Upper lobe of right lung (tissue), 1 donor: ENCODE measurements at places on chromosomes 12 and 14. TPM values are rescaled to one million over a fixed set of nuclear protein-coding genes. Genes with fewer than 3 reads are reported as not detected.

PMEL gene
- 4.9 TPM for total RNA-seq

CMA1 gene
- total RNA-seq = 1.4 TPM

CTSG gene
- 9.7 TPM for total RNA-seq

DDX54 gene
- total RNA-seq = 55.8 TPM

SLC6A13 gene
- total RNA-seq = 3.9 TPM

LUM gene
- total RNA-seq = 361 TPM

KRT2 gene
- not detected for total RNA-seq

AKAP3 gene
- 1.9 TPM for total RNA-seq

RPS6KA5 gene
- total RNA-seq = 8.0 TPM

NXPH4 gene
- not detected for total RNA-seq

POTEG gene
- total RNA-seq = not detected

IL26 gene
- total RNA-seq = not detected

LPAR5 gene
- 2.5 TPM for total RNA-seq

RERGL gene
- total RNA-seq = 0.72 TPM

KCNH3 gene
- total RNA-seq = 0.90 TPM

- no peak for DNase-seq
Measured at GRCh38 chr14:68195126-68195525, 375.5 kb downstream of the RAD51B start.

DNA sequence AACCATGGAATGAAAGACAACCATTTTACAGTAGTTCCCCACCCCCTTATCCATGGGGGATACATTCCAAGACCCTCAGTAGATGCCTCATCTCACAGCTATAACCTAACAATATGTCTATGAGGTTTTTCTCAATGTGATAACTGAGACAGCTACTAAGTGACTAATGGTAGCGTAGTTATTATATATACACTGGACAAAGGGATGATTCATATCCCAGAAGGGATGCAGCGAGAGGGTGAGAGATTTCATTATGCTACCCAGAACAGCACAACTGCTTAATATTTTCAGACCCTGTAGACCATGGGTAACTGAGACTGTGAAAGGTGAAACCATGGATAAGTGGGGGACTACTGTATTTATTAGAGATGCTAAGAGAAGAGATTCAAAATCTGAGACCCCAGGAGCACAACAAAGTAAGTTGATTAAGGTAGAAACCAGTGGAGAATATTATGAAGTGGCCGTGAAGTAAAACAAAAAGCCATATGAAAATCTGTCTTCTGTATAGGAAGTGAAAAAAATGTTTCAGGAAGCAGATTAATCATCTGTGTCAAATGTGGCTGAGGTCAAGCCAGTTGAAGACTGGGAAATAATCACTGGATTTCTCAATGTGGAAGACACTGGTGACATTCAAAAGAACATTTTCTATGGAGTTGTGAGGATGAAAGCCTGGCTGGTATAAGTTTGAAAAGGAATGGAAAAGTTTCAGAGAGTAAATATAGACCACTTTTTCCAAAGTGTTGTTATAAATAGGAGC is 77.2 kb downstream of the RPL10L start:
- DNase-seq = no peak

DNA sequence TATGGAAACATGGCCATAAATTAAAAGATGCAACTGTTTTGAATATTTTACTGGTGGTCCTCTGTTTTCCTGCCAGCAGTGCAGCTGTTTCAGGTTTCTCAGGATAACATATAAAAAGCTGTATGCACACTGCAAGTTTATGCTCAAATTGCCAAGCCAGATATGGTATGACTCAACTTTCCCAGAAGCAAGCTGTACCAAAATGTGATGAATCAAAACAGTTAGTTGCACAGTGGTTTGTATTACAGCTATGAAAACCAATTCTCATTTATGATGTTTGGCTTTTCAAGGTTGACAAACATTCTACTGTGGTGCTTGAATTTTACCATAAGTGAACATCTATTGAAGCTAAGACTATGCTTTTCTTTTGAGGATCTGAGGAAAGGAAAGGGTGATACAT is 15.5 kb downstream of the TRMT5 start:
- no peak for DNase-seq

DNA sequence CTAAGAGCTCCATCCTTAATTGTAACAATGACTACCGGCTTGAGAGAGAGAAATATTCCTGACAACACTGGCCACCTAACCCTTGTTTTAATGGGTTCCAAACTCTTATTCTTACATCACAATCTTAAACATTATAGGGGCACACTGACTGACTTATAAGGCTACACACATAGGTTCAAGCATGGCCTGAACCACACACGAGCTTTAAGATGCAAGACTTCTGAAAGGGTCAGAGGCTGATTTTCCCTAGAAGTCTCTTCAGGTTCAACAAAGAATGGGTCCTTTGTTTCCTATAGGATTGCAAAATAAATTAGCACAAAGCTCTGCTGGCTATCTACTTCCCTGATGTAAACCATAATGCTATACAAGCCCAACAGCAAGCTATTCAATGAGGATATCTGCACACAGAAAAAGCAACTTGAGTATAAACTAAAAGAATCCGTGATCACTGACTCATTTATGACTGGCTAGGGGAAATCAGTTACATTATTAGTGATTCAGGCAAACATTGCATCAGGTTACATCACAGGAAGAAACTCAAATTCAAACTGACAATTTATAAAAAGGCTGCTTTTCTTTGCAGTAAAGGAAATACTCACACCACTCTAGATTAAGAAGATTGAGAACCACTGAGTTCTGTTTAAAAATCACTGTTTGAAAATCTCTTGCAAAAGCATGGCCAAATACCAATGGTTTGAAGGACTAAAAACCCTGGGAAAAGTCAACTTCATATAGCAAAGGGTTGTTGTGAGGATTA is 8.5 kb downstream of the BTG1 start:
- no peak for DNase-seq

- DNase-seq = no peak
Measured at GRCh38 chr14:90698379-90698869, 117.8 kb downstream of the TTC7B start.

DNA sequence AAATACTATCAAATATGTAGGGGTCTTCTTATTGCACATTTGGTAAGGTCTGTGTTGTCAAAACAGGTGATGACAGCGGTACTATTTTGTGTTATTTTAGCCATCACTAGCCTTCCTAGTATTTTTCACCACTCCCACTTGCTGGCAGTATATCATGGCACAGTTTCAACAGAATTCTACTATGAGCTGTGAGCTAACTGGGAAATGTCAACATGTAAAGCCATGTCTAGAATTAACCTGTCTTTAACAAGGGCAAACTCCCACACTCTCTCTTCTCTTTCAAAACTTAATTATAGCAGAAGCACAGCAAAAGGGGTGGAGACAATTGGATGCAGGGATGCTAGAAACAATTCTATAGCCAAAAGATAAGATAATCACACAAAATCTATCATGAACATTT is 253.4 kb downstream of the PAX9 start:
- DNase-seq = no peak

GRCh38 chr14:22541721-22542120 is 47.3 kb downstream of the DAD1 start:
- no peak for DNase-seq

DNA sequence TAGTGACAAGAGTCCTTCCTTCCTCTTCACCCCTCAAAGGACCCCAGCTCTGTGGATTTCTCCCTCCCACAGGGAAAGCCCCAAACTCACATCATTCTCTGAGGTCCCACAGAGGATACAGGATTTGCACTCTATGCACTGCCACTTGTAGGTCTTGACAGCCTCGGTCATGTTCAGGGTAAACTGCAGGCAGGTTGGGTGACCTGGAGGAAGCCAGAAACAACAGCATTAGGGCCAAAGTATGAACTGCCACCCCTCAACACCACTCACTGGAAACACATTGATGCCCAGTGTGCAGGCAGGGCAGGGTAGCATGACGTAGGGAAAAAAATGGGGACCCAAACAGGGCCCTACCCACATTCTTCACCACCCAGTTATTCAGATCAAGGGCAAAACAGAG is 264.4 kb downstream of the DPF3 start:
- no peak for DNase-seq

GRCh38 chr14:103488071-103488470 is 34.6 kb downstream of the CKB start:
- no peak for DNase-seq

DNA sequence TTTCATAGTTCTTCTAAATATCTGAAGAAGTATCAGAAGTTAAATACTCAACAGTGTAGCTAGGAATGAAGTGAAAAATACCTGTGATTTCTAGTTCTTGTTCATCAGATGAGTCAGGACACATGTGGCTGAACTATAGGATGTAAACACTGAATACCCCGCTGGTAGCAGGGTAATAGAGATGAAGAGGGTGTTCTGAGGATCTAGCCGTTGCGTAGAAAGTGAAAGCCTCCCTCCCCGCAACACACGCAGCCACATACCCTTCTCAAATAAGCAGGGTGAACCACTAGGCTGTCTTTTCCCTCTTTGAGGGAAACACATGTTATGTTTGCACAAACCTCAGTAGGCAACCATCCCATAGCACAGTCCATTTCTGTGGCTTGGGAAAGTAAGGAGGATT is 16.4 kb upstream of the RNASE12 start:
- DNase-seq = no peak

GRCh38 chr12:108833355-108833733 is 24.0 kb downstream of the SSH1 start:
- no peak for DNase-seq

- no peak for DNase-seq
Measured at GRCh38 chr12:8605057-8605456, 7.6 kb downstream of the AICDA start.

DNA sequence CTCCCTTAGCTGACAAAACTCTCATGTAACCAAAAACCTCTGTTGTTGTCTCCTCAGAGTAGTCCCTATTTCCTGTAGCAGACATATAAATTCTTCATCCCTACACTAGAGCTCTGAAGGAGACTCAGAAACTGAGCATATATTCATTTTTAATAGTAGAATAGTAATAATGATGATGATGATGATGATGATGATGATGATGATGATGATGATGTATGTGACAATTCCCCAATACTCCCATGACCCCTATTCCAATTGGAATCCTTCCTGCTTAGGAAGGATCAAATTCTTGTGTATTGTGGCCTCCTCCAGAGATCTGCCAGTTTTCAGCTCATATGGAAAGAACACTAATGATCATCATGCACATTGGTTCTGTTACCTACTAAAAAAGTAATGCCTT is 26.7 kb downstream of the RASSF9 start:
- DNase-seq = no peak

DNA sequence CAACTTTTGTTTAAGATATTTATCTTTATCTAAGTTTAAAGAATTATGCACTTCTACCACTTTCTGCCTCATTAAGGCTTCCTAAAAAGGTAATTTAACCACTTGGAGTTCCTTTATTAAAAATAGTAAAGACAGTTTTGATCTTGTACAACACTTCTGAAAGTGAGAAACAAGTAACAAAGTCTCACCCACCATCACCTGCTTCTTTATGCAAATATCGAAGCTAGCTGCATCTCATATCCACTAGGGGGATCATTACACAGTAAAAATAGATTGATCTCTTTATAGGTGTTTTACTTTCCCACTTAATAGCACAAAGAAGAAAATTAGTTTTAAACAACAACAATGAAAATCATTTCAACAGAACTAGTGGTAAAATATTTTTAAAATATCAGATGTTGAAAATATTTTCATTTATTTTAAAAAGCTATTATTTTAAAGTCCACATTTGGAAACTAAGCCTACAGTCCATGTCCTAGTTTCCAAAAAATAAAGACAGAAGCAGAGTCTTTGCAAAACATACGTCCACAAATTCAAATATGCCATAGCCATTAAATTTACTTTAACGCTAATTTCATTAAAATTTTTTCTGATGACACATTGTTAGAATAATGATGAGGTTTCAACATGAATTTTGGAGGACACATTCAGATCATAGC is 160.0 kb upstream of the SOX5 start:
- DNase-seq = no peak

GRCh38 chr12:119694111-119694510 is 26.2 kb downstream of the PRKAB1 start:
- DNase-seq = no peak

- no peak for DNase-seq
Measured at GRCh38 chr14:32908196-32909084, 30.2 kb upstream of the NPAS3 start.

GRCh38 chr12:117042171-117042842 is 56.9 kb downstream of the TESC start:
- no peak for DNase-seq

DNA sequence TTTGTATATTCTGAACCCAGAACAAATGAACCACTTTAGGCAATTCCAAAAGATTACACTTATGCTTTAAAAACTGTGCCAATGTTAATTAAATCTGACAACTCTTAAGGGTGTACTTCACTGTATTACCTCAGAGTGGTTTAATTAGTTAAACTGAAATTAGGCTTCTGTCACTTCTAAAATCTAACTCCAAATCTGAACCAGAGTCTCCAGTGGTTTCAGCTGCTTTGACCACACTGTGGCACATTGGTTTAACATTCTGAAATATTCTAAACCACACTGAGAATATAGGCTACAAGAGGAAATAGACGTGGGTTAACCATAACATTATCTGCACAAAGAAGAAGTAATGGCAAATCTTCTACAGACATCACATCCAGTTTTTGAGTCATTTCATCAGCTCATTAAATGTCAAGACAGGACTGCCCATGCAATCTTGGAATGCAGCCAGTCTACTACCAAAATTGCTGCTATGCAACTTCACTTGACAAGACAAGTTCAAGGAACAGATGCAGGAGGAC is 94.8 kb downstream of the LRP6 start:
- DNase-seq = no peak

DNA sequence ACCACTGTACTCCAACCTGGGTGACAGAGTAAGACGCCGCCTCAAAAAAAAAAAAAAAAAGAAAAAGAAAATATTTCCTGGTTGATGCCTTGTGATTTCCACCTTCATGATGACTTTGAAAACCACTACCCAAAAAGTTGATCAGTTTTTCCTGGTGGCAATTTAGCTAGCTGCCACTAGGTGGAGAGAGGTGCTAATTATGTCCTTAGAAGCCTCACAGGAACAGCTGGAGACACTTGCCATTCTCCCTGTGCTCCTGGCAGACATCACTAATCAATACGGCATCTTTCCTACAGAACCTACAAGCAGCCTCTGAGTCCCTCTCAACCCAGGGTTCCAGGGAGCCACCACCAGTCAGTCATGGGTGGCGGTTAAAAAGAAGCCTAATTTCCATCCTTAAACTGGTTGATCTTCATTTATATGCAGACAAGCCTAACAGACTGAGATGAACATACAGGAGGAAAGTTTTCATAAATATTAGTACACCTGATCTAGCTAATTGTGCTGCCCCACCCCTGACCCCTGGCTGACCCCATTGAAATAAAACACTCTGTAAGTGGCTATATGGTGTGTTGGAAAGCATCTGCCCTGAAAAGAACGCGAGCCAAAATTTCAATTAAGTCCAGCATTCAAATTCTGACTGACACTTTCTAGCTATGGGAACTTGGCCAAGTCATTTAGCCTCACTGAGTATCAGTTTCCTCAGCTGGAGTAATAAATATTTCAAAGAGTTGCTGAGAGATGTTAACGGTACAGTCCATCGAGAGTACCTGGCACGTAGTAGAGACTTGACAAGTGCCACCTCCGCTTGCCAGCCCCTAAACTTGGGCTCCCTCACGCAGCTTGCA is 6.2 kb upstream of the OAS1 start:
- DNase-seq = no peak
